GM23248 (cell line): ENCODE measurements at places on chromosomes 13 and 19. TPM values are rescaled to one million over a fixed set of nuclear protein-coding genes. Genes with fewer than 3 reads are reported as not detected.
A peak's percentile ranks its signal among the peaks of the same experiment; 100 is the strongest.

B3GLCT gene
- 18.3 and 20.2 TPM in 2 replicates for total RNA-seq

DNA sequence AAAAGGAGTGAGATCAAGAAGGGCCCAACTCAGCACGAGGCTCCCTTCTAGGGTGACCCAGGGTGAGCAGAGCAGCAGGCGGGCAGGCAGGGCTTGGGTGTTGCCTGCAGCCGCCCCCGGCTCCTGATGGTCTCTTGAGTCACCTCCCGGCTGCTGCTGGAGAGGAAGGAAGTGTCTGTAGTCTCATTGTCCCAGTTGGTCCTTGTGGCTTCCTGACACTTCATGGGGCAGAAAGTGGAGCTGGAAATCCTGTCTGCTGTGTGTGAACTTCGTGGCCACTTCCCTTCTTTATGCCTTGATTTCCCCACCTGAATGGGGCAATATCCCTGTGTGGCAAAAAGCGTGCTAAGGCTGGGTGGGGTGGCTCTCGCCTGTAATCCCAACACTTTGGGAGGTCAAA is 2.5 kb downstream of the MAP1S start:
- DNase-seq = peak; percentile 95

CALR3 gene
- not detected in 2 replicates for total RNA-seq

- no peak for DNase-seq
Observed at GRCh38 chr13:109673477-109673876, 112.9 kb downstream of the IRS2 start.

- DNase-seq = no peak
Observed at GRCh38 chr19:14889994-14890642, 4.2 kb upstream of the OR7A17 start.

NAPSA gene
- 0.32 and 0.51 TPM in 2 replicates for total RNA-seq

IGLON5 gene
- total RNA-seq = not detected in 2 replicates
